Fibroblast of skin of left biceps (primary cell): ENCODE measurements at places on chromosomes 1 and 21.

DNA sequence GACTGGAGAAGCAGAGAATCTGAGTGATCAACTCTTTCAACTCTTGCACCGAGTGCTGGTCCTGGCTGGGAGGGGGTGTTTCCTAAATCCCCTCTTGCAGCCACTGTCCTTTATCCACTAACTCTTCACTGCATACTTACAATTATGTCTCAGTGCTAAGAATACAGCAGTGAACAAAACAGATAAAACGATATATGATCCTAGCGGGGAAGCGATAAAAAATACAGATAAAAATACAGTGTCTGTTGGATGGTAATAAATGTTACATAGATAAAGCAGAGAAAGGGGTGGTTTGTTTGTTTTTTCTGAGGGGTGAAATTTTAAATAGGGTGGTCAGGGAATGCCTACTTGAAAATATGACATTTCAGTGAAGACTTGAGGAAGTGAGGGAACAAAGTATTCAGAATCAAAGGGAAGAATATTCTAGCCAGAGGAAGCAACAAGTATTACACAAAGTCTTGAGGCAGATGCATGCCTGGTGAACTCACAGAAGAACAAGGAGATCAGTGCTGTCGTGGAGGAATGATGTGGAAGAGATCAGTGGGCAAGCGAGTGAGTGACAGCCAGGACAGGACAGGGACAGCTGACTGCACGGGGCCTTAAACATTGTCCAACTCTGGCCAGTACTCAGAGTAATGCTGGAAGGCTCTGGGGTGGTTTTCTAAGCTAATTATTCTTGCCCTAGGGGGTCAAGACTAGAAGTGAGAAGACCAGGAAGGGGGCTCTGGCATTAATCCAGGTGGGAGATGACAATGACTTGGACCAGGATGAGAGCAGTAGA lies 110.0 kb downstream of the APP start:
- DNase-seq: no peak

DNA sequence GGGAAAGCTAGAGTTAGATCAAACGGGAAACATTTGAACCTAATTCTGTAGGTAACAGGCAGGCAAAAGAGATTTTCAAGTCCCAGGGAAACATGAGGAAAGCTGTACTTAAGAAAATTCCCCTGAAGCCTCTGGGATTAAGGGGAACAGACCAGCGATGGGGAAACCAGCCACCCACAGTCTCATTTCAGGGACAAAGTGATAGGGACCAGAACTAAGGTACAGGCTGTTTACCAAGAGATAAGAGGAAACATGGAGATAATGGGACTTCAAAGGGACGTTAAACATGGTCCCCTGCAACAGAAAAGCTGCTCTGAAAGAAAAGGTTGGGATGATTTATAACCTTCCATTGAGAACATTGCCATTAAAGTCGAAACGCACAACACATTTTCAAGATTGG lies 84.4 kb downstream of the NTPCR start:
- DNase-seq: no peak

GRCh38 chr21:37845535-37845934 lies 70.7 kb downstream of the KCNJ6 start:
- DNase-seq: no peak

GRCh38 chr21:39099859-39100258 lies 83.4 kb downstream of the PSMG1 start:
- no peak for DNase-seq

DNA sequence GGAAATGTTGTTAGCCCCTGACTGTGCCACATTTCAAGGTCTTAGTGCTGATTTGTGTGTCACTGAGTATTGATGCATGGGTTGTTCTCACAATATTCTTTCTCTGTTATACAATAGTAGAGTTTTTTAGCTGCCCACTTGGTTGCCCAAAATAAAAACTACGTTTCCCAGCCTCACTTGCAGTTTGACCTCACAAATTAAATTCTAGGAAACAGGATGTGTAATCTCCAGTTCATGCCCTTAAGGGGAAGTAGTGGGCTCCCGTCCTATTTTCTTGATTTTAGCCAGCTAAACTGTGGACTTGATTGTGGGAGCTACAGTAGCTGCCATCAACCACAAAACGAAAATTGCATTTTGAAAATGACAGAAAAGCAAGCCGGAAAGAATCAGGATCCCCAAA lies 27.3 kb upstream of the LAMC1 start:
- no peak for DNase-seq

GRCh38 chr1:91804546-91805023 lies 81.4 kb downstream of the TGFBR3 start:
- no peak for DNase-seq

GRCh38 chr1:206698011-206698410 lies 13.3 kb downstream of the MAPKAPK2 start:
- no peak for DNase-seq

DNA sequence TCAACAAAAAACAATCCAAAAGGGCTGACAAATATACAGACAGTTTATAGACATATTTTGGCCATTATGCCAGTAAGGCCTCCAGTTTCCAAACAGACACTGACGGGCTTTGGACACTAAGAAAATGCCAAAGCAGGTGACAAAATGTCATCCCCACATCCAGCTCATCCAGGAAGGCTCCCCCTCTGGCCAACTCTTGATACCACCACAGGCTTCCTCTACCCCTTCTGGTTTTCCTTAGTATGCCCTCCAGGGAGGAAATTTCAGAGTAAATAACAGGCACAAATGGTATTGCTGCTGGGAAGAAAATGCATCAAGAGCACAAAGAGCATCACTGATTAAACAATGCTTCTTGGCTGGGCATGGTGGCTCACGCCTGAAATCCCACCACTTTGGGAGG lies 225.3 kb downstream of the VAV3 start:
- no peak for DNase-seq

DNA sequence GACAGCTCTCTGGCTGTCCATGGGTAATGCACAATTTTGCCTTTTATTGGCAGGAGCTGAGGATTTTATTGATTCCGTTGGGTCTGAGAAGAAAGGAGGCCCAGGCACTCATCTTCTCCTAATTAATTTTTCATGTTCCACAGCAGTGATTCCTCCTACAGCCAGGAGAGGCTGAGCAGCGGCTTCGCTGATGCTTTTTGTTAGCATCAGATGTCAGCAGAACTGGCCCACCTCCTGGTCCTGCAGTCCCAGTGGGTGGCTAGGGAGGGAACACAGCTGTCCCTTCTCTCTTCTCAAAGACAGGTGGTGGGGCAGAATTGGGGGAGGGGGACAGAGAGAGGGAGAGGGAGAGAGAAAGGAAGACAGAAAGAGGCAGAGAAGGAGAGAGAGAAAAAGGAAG lies 5.7 kb downstream of the MT1HL1 start:
- DNase-seq: no peak

GRCh38 chr1:235057385-235058306 lies 71.0 kb downstream of the TOMM20 start:
- no peak for DNase-seq

DNA sequence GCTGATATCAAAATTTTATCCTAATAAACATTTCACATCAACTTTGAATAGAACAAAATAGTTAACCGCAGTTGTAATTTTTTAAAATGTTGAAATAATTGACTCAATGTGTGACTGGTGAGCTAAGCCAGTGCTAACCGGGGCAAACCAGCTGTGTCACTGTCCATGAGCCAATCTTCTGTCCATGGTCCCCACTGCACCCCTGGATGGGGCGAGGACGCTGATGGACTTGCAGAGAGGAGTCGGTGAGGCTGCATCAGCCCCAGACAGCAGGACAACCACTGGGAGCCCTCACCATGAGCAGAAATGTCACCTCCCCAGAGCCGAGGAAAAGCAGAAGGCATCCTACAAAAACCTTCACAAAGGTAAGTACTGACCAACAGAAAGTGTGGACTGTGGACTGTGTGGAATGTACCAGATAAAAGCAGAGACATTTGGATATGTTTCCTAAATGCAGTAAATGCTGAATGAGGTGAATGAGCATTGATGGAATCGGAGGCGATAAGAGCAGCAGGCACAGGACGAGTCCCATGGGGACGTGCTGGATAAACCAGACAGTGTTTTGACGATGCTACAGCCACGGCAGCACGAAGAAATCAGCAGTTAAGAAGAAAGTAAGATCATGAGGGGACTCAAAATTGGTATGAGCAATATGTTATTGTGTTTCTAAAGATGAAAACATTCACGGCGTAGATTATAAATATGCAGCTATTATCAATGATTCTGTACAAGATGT lies 115.0 kb upstream of the BACE2 start:
- DNase-seq: no peak

DNA sequence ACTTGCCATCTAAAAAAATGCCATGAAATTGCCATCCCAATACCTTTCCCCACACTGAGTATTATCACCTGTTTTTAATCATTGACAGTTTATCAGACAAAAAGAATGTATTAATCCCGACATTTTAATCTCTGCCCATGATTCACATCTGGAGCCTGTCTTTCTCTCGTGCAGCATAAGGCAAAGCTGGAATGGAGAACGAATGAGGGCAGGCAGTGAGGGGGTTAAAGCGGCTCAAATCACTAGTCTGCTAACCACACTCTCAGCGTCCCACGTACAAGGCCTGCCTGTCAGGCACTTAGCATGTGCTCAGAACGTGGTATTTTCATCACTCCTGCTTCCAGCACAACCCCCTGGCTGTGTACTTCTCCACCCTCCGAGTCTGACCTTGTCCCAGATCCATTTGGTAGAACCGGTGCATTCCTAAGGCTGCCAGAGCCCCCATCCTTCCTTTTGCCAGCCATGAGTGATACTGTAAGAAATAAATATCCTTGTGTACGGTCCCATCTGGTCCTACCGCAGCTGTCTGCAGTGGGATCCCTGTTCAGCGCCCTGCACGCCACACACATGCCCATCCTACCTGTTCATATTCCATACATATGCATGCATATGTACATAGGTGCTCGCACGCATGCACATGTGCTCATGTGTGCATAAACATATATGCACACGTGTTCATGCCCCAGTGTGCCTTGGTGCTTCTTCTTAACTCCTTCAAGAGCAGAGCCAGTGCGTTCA lies 34.6 kb upstream of the FHAD1 start:
- no peak for DNase-seq

DNA sequence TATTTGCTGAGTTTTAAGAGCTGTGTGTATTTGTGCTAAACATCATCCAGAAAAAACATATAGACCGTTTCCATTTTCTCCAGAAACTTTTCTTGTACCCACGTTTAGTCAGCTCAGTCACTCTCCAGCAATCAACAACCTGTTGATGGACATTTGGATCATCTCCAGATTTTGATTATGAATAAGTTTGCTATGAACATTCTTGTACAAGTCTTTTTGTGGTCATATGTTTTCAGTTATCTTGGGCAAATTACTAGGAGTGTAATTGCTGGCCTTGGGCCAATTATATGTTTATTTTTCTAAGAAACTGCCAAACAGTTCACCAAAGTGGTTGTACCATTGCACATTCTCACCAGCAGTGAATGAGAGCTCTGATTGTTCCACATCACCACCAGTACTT lies 221.8 kb downstream of the CENPF start:
- DNase-seq: no peak

DNA sequence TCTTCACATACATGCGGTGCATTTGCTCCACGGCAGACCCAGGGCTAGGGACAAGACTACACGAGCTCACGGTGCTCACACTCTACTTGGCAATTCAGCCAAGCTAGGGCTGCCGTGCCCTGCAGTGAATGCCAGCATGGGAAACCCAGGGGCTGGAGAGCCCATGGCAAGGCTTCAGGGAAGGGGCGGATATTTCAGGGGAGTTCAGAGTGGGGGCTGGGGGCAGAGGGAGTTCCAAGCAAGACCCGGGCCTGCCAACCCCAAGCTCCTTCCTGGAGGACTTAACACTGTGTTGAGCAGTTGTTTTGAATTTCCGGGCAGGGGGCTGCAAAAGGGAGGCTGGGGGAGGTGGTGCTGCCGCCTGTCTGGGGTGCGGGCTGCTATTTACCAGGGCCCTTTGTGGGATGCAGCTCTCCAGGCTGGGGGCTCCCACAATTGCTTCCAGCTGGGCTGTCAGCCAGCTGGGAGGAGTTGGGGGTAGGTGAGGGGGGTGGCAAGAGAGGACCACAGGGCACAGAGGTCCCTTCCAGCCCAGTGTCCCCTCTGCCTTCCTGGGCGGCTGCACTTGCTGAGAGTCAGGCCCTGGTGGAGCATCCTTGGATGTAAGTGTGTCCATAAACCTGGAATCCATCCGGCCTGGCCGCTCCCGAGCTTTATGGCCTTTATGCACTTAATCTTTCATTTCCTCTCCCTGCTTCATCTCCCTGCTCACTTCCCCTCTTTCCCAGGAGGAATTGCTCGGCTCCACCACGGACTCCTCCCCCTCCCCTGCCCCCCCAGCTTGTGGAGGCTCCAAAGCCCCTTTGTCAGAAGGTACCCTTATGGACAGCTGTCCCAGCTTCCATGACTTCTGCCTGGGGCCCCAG lies 55.8 kb upstream of the SSBP3 start:
- no peak for DNase-seq

DNA sequence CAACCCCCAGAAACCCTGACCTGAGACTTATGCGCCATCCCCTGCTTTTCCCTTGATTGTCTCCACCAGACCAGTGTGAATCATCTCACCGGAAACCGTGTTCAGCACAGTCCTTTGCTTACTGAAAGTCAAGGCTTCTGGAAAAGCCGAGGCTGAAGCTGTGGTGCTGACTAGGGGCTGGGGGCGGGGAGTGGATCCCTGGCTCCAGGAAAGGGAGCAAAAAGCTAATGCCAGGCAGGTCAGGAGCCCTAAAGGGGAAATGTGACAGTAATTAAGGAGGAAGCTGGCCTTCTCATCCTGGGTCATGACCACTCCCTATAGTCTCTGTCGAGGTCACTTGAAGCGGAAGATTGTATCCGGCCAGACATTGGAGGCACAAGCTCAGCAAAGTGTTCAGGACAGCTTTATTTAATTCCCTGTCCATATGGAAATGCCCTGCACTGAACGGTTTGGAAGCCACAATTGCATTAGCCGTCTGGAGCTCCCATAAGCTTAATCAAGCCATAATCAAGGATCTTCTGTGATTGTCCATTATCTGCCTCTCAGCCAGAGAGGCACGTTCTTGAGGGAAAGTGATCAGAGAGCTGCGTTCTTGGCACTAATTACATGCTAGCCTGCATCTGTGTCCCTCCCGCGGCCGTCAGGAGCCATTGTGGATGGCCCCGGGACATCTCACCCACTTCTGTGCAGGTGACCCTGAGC lies 403.6 kb downstream of the RRAGC start:
- DNase-seq: no peak

DNA sequence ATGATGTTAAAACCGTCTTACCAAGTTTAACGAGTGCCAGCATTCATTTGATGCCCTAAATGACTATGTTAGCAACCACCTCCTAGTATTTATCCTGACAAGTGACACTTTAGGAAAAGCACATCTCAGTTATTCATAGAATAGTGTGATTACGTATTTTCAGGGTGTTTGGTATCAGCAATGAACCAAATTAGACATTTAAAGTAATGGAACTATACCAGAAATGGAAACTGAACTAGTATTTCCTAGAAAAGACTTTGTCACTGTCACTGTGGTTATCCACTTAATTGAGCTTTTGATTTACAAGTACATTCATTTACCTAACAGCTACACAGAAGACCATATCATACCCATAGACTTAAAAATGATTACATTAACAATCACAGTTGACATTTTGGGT lies 3.6 kb upstream of the IL12RB2 start:
- DNase-seq: no peak

DNA sequence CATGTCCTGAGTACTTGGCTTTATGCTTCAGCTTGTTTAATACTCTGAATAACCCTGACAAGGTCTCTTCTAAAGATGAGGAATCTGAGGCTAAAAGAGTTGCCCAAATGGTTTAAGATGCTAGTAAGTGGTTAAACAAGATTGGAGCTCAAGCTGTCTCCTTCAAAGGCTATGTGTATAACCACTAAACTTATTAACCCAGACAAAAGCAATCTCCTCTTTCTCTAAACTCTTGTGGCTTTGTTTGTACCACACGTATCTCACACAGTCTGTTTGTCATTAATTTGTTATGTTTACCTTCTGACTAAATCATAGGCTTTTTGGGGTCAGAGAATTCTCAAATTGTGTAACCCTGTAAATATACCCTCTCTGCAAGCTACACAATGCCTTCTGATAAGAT lies 89.9 kb downstream of the HMCN1 start:
- no peak for DNase-seq
